ENCODE measurements at places on chromosomes 6 and 20.

DNA sequence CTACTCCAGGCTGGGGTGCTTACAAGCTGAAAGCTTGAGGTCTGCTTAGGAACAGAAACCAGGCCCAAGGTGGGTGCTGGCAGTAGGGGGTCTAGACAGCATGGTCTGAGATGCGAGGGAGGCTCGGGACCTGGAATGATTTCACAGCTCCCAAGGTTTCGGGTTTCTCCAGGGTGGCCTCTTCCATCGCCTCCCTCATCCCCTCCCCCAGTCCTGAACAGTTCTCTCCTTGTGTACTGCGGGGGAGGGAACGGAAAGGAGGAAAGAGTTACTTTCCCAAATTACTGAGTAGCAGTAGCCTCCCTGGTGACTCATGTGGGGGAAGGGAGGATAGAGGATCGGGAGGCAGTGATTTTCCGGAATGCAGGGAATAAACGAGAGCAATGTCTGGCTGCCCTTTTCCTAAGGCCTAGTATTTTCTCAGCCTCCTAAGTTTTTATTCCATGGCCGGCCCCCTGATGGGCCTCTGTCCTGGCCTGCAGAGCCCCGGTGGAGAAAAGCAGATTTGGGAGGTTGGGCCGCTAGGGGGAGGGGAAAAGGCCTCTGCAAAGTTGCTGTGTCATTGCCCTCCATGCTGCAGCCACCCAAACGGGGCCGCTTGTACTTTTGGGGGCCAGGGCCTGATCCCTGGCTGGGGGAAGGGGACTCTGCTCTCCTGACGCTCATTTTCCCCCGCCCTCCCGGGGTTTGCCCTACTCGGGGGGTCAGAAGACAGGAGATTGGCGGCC, 1.5 kb downstream of the BRD2 start:
- DNase-seq = peak; percentile 57
- no peaks in the 10 kb centered on the region for H3K27me3 ChIP-seq
- peak overlapping the region; percentile 92 for H3K4me3 ChIP-seq
- peaks cover 34% of the 10 kb centered on the region for H3K4me1 ChIP-seq
- H3K27ac ChIP-seq = peak overlapping the region; percentile 97
- H3K36me3 ChIP-seq = peaks cover 16% of the 10 kb centered on the region

DNA sequence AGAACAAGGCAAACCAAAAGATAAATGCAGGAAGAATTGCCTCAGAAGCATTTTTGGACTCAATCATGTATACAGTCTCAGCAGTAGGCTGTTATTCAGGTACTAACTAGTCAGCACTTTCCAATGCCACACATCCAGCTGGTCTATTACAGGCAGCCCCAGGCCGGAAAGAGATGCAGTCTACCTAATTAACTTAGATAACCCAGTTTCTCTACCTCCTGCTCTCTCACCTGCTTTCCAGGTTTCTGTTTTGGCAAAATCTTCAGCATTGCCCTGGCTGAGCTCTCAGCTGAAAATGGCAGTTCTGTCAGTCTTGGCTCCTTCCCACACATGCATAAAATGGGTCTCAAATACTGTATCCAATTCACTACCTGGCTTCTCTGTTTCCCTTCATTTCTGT, 101.3 kb upstream of the UFL1 start:
- no peaks in the 10 kb centered on the region for H3K4me1 ChIP-seq
- H3K4me3 ChIP-seq = no peak overlapping the region
- DNase-seq = no peak
- H3K27me3 ChIP-seq = no peaks in the 10 kb centered on the region
- H3K36me3 ChIP-seq = no peaks in the 10 kb centered on the region

- H3K4me1 ChIP-seq = peaks cover 10% of the 10 kb centered on the region
- no peaks in the 10 kb centered on the region for H3K36me3 ChIP-seq
- H3K4me3 ChIP-seq = peak within 1 kb of the TSS; percentile 92
- DNase-seq = no peak
Observed at GRCh38 chr6:36387440-36388303, at the start of gene ETV7. Gene ETV7 (minus strand): TSS chr6:36387669. CDS start chr6:36387541, 128 bp downstream.

DNA sequence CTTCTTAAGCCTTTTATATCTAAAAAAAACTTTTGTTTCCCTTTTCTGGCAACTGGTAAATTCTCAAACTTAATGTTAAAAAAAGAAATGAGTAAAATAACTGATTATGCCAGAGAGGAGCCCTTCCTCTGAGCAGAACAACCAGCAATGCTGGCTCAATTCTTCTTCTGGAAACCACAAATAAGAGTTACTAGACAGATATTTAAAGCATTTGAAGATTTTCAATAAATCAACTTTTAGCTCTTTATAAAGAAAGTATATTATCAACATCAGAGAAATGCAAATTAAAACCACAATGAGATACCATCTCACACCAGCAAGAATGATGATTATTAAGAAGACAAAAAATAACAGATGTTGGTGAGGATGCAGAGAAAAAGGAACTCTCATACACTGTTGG, 61.1 kb upstream of the TCF21 start:
- no peak overlapping the region for H3K4me3 ChIP-seq
- no peaks in the 10 kb centered on the region for H3K4me1 ChIP-seq
- no peak overlapping the region for H3K27ac ChIP-seq
- no peak for DNase-seq
- no peaks in the 10 kb centered on the region for H3K36me3 ChIP-seq

DNA sequence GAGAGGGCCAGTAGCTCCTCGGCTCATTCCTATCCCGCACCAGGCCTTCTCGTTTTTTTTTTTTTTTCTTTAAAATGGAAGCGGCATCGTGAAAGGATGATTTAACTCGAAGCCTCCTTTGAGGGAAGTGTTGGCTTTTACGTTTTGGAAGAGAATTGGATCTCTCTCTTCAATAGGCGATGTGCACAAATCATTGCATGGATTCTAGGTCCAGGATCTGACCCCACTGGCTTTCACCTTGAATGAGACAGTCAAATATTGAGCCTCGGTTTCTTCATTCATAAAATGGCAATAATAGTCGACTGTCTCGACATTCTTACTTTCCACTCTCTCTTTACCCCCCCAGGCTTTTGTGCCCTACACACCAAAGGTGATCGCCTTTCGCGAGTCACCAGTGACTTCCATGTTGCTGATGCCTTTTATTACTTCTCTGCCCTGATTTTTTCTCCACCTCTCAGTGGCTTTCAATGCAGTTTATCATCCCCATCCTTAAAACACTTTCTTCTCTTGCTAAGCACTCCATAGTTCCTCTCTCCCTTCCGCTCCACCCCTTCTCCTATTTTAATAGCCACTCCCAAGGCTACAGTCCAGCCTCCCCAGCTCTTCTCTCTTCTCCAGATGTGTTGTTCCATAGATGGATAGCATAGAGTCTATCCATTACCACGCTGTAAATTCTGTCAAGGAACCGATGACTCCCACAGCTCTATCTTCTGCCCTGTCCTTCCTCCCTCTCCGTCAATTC, 473 bp upstream of the DTNBP1 start:
- no peaks in the 10 kb centered on the region for H3K36me3 ChIP-seq
- peak overlapping the region; percentile 46 for H3K27ac ChIP-seq
- H3K4me1 ChIP-seq = no peaks in the 10 kb centered on the region
- no peaks in the 10 kb centered on the region for H3K27me3 ChIP-seq

DNA sequence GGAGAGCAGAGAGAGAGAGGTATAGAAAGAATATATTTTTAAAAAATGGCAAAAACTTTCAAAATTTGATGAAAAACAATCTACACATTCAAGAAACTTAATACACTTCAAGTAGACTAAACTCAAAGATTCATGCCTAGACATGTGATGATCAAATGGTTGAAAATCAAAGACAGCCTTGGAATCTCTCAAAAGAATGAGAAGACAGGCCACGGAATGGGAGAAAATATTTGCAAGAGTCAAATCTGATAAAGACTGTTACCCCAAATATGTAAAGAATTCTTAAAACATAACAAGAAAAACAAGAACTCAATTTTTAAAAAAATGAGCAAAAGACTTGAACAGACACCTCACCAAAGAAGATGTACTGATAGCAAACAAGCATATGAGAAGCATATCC, 49.7 kb downstream of the THEMIS start:
- peaks cover 16% of the 10 kb centered on the region for H3K36me3 ChIP-seq
- H3K27me3 ChIP-seq = no peaks in the 10 kb centered on the region
- peaks cover 3% of the 10 kb centered on the region for H3K4me1 ChIP-seq
- H3K4me3 ChIP-seq = no peak overlapping the region

- H3K36me3 ChIP-seq = no peaks in the 10 kb centered on the region
- DNase-seq = no peak
- H3K27ac ChIP-seq = no peak overlapping the region
Observed at GRCh38 chr20:25467441-25467840, 60.0 kb downstream of the GINS1 start.

DNA sequence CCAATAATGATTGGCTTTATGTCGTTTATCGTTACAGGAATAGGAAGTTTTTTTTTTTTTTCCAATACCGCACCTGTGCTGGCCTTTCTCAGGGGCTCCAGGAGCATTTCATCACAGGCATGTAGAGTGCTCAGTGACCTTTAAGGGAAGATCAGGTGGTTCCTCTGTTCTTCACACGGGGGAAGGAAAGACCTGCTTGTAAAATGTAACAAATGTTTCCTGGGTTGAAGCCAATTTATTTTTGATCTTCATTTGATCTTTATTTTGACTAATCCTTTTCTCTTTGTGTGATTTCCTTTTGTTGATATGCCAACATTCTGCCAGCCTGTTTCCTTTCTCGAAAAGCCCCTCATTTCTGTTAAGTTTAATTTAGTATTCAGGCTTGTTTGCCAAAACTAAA, 61.9 kb upstream of the HBS1L start:
- H3K36me3 ChIP-seq = no peaks in the 10 kb centered on the region
- DNase-seq = no peak
- no peak overlapping the region for H3K4me3 ChIP-seq
- H3K27me3 ChIP-seq = no peaks in the 10 kb centered on the region

- no peak for DNase-seq
- no peaks in the 10 kb centered on the region for H3K36me3 ChIP-seq
- no peaks in the 10 kb centered on the region for H3K4me1 ChIP-seq
- H3K27ac ChIP-seq = no peak overlapping the region
- H3K4me3 ChIP-seq = no peak overlapping the region
Observed at GRCh38 chr6:155103816-155104366, 108.8 kb downstream of the TIAM2 start.

DNA sequence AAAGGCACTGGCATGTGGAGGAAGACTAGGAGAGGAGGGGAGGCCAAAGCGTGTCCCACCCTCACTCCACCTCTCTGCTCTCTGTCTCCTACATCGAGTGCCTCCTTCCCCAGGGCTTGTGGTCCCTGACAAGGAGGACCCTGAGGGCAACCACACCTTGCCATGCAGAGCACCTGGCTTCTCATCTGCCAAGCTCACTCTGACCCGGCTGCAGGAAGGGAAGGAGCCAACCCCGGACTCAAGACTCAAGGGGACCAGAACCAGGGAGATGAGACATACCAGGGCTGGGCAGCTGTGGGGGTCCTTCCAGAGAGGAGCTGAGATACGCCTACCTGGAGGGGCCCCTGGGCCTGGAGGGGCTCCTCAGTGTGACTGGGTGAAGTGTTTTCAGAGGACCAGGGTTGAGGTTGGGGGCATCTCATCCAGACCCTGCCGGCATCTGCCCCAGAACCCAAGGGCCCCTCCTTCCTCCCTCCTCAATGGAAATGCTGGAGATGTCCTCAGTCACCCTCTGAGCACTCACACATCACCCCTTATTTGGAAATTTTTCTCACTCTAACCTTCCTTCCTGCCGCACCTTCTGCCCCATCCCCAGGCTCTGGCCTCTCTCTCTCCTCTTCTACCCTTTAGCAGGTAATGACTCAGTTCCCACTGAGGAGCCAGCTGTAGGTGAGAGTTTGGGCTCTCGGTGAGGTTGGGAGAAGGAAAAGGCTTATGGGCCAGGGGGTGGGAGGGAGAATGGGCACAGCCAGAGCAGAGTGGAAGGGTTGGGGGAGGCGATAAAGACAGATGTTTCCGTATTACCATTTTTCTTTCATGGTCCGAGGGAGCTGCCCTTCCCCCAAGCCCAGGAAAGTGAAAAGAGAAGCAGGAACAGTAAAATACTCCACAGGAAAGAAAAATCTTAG, 32.0 kb upstream of the POU5F1 start:
- H3K4me3 ChIP-seq = no peak overlapping the region
- H3K4me1 ChIP-seq = peaks cover 35% of the 10 kb centered on the region
- no peak for DNase-seq
- H3K36me3 ChIP-seq = peaks cover 3% of the 10 kb centered on the region

GRCh38 chr6:104572901-104573300, 286.8 kb downstream of the HACE1 start:
- H3K27ac ChIP-seq = no peak overlapping the region
- no peaks in the 10 kb centered on the region for H3K27me3 ChIP-seq
- H3K4me1 ChIP-seq = no peaks in the 10 kb centered on the region
- H3K4me3 ChIP-seq = no peak overlapping the region
- no peaks in the 10 kb centered on the region for H3K36me3 ChIP-seq

DNA sequence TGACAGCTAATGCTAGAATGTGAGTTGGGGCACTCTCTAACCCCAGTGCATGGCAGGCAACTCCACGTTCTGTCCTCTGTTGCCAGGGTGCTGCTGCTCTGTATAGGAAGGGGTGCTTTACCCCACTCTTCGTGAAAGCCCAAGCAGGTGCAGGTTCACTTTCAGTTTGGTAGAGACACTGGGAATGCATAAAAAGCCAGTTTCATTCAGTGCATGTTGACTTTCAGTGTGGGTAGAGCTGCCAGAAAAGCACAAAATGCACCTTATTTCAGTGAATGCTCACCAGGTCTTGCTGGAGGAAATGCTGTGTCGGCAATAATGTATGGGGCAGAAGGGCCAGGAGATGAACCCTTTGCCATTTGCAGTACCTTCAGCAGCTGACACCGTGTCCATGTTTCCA, 62.1 kb upstream of the ADGRB3 start:
- no peak for DNase-seq
- no peaks in the 10 kb centered on the region for H3K27me3 ChIP-seq
- H3K4me3 ChIP-seq = no peak overlapping the region
- H3K4me1 ChIP-seq = no peaks in the 10 kb centered on the region

- peaks cover 46% of the 10 kb centered on the region for H3K4me1 ChIP-seq
- DNase-seq = no peak
- peak overlapping the region; percentile 70 for H3K27ac ChIP-seq
Observed at GRCh38 chr20:1389703-1390580, 2.9 kb downstream of the FKBP1A start.

GRCh38 chr6:83633609-83634008, 75.3 kb downstream of the SNAP91 start:
- H3K27me3 ChIP-seq = no peaks in the 10 kb centered on the region
- H3K27ac ChIP-seq = no peak overlapping the region
- DNase-seq = no peak
- no peaks in the 10 kb centered on the region for H3K4me1 ChIP-seq
- no peaks in the 10 kb centered on the region for H3K36me3 ChIP-seq

- DNase-seq = no peak
- H3K4me1 ChIP-seq = no peaks in the 10 kb centered on the region
- H3K36me3 ChIP-seq = no peaks in the 10 kb centered on the region
- H3K27ac ChIP-seq = no peak overlapping the region
- H3K27me3 ChIP-seq = no peaks in the 10 kb centered on the region
Observed at GRCh38 chr20:19598117-19598850, 159.8 kb upstream of the RIN2 start.

- no peaks in the 10 kb centered on the region for H3K36me3 ChIP-seq
- H3K4me3 ChIP-seq = peak overlapping the region; percentile 24
- H3K27ac ChIP-seq = no peak overlapping the region
- H3K27me3 ChIP-seq = peaks cover 9% of the 10 kb centered on the region
Observed at GRCh38 chr6:71420693-71421328, 132.2 kb downstream of the OGFRL1 start.

All from effector memory CD4-positive, alpha-beta T cell (primary cell).